ENCODE measurements at places on chromosomes 6 and 20.
A peak's percentile ranks its signal among the peaks of the same experiment; 100 is the strongest.

DNA sequence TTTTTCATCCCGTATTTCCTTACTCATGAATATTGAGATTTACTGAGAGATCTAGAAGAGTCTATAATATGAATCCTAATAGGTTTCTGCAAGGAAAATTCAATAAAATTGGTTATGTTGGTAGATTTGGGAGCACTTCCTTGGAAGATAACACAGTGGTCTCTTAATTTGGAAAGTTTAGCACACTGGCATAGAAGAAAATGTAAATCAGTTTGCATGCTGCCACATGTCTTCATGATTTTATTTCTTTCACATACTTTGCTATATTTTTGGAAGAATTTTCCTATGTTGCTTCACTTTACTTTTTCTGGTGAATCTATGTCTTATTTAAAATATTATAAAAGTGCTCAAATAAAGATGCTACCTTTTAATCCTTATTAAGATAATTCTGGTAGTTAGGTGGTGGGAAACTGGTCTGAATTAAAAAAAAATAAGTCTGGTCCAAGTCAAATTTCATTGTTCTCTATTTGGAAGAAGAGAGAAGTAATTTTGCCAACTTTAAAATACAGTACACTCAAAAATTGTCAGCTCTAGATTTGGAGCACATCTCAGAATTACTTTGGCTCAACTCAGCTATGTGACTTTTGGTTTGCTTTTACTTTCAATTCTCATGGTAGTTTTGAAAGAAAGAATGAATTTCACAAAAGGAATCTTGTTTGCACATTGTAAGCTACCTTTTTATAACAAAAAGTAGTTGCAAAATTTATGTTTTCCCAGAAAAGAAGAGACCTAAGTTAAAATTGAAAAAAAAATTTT, 197.3 kb downstream of the CENPW start:
- no peak for DNase-seq

GRCh38 chr6:53532942-53533341, 12.0 kb downstream of the GCLC start:
- no peak for DNase-seq

DNA sequence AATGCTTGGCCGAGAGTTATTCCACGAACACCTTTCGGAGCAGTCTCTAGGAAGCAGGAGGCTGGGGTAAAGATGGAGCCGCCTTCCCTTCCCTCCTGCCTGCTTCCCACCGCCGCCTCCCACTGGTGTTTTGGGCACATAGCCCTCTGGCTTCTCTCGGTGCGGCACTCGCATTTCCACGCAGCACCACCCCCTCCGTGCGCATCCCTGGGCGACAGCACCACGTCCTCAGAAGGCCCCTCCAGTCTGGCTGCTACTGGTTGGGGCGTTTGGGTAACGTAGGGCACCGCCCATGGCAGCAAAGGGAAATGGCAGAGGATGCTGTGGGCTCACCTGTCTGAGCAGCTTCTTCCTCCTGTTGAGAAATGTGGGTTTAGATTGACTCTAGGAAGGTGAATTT, 2.4 kb downstream of the COL20A1 start:
- no peak for DNase-seq

GRCh38 chr20:20003031-20003954, 13.9 kb upstream of the NAA20 start:
- DNase-seq = peak; percentile 62

DNA sequence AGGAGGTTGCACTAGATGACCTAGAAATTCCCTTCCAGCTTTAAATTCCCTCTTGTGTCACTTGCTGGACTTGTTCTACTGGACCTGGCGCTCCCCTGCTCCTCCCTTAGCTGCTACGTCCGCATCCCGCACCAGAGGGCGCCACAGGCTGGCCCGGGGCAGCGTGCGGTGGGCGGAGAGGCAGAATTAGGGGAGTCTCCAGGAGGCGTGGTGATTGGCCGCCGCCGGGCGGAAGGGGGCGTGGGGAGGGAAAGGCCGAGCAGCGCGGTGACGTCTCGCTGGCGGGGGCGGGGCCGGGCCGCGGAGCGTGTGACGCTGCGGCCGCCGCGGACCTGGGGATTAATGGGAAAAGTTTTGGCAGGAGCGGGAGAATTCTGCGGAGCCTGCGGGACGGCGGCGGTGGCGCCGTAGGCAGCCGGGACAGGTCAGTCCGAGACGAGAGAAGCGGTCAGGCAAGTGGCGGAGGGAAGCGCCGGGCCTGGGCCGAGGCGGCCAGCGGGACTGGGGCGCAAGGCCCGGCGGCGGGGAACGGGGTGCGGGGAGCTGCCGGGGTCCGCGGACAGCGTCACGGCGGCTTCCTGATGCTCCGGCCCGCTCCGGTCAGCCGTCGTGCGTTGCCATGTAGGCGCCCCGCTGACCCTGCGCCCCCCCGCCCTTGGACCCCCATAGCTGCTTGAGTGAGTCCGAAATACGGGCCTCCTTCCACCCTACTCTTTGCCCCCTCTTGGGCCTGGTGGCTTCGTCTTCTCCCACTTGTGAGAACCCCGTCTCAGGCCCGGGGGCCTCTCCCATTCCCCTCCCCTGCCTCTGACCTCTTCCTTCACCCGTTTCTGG, at the start of gene PPARD:
Gene PPARD (plus strand): TSS at position 301 of the 834 bp plus-strand sequence. CDS start 68,530 bp downstream, outside the sequence.
- peak; percentile 93 for DNase-seq

- DNase-seq = peak; percentile 47
These were observed 277.3 kb downstream of the ZNF217 start for GRCh38 chr20:53316206-53316937.

- DNase-seq = no peak
These were observed 54.2 kb upstream of the MAFB start for GRCh38 chr20:40743141-40743775.

DNA sequence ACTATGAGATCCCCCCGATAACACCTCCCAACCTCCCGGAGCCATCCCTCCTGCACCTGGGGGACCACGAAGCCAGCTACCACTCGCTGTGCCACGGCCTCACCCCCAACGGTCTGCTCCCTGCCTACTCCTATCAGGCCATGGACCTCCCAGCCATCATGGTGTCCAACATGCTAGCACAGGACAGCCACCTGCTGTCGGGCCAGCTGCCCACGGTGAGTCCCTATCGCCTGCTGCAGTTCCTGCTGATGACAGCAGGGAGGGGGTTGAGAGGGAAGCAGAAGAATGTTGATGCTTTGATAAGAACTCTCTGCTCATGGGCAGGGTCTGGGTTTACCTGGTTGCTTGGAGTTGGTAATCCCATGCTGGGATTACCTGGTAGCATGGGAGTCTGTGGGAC, 91.9 kb downstream of the TOX2 start:
- no peak for DNase-seq

GRCh38 chr6:54802775-54803634, 43.6 kb upstream of the FAM83B start:
- DNase-seq = peak; percentile 80

DNA sequence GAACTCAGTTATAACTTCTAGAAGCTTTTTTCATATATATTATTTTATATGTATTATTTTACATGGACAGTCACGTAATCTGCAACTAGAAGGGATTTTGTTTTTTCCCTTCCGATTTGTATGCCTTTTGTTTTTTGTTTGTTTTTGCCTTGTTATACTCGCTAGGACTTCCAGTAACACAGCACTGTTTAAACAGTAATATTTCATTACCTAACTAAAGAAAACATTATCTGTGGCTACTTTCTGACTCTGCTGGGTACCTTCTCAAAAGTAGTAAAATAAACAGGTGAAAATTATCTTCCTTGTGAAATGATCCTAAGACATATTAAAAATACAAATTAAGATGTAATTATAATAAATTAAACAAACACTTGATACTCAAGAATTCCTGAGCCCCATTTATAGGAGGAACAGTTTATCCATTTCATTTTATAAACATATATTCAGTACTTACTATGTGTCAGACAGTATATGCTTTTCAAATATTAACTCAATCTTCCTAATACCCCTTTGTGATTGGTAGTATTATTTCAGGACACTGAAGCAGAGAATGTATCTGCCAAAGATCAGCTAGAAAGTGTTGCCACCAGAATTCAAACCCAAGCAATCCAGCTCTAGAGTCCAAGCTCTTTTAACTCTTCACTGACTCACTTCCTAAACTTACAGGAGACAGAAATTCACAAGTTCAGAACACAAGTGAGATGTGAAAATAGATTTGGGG, 65.3 kb downstream of the MAP3K5 start:
- no peak for DNase-seq

DNA sequence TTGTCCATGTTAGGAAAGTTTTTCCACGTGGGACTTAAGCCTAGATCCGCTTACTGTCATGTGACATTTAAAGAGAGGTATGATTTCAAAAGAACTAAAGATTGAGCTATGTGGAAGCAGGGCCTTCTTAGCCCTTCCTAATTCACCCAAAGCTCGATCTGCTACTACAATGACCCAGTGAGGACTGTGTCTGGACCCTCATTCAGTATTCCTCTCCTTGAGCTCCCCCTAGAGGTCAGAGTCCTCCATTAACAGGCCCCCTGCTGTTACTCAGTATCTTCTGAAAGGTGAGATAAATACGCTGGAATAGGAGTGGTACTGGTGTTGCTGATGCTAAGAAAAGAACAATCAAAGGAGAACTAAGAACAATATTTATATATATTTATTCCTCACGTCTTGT, 414.0 kb downstream of the GJA1 start:
- peak; percentile 84 for DNase-seq

- DNase-seq = no peak
These were observed 111.3 kb downstream of the BCKDHB start for GRCh38 chr6:80217794-80218193.

GRCh38 chr6:72182337-72183246, 296.2 kb downstream of the RIMS1 start:
- DNase-seq = peak; percentile 60

DNA sequence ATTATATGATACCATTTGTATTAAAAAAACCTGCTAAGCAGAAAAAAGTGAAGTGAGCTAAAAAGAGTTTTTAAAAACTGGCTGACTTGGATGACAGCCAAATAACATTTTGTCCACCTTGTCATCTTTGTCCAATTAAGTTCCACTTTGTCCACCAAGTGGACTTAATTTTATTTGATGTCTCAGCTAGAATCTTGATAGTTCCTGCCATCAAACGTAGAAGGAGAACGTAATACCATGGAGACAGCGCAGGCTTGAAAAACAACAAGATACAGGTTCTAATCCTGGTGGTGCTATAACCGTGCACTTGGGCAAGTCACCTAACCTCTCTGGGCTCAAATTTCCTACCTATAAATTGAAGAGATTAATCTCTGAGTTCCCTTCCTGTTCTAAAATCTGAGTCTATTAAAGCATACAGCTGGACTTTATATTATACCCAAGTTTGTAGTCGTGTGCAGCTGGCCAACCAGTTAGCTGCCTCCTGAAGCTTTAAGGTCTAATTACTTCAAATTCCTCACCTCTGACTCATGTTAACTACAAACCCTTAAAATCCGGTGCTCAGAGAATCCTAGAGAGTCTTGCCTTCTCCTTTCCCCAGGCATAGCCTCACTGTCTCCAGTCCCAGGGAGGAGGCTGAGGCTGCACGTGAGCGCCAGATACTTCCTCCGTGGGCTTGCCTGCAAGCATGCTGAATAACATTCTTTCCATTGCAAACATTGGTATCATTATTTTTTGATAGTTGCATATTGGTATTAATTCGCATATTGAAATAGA, 16.8 kb downstream of the TMEM244 start:
- peak; percentile 83 for DNase-seq

DNA sequence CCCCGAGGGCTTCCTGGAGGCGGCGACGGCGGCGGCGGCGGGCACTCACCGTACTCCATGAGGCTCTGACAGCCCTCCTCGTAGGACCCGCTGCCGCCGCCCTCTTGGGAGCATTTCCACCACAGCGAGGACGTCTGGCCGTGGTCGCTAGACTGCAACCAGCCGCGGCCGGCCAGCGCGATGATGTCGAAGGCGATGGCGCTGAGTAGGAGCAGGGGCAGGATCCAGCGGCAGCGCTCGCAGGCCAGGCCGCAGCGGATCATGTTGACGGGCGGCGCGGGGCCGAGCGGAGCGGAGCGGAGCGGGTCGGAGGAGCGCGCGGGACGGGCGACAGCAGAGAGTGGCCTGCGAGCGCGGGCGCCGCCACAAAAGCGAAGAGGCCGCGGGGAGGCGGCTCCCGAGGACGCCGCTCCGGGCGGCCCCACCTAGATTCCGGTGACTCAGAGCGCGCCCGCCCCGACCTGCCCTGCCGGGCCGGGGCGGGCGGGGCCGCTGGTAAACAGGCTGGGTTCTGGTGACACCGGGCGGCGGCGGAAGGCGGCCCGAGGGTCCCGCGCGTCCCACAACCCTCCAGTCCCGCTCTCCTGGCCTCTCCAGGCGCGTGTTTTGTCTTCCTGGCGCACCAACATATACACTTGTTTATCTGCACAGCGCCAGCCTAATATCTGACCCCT, at the start of gene PERP:
Gene PERP (minus strand): TSS at position 342 of the 674 bp plus-strand sequence. CDS start 79 bp downstream, at position 263.
- DNase-seq = peak; percentile 56

- no peak for DNase-seq
These were observed 217.3 kb upstream of the TENT5A start for GRCh38 chr6:81969814-81970213.

- no peak for DNase-seq
These were observed 36.2 kb upstream of the IL17A start for GRCh38 chr6:52149949-52150348.

GRCh38 chr6:116229287-116229913, 24.5 kb downstream of the TSPYL4 start:
- peak; percentile 96 for DNase-seq

DNA sequence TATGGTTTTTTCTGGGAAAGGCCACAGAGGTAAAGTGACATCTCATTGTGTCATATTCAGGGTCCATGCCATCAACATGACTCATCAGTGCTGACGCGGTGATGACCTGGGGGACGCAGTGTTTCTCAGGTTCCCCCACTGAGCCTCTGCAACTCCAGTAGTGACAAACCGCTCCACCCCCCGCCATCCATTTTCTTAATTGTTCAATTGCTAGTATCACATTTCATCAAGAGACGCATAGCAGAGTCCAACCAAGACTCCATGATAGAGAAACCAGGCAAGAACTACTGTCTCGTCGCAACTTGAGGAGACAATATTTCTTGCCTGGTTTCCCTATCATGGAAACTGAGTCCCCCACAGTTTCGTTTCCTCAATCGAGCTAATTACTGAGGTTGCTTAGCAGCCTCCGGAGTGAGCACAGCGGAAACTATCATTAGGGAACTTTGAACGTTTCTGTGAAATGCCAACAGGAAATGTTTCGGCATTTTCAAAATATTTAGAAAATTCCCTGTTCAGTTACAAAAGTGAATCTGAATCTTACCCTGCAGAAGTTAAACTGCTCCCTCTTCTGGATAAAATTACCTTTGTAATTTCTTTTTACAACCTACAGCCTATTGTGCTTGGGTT, 12.2 kb upstream of the SERPINB1 start:
- peak; percentile 72 for DNase-seq

DNA sequence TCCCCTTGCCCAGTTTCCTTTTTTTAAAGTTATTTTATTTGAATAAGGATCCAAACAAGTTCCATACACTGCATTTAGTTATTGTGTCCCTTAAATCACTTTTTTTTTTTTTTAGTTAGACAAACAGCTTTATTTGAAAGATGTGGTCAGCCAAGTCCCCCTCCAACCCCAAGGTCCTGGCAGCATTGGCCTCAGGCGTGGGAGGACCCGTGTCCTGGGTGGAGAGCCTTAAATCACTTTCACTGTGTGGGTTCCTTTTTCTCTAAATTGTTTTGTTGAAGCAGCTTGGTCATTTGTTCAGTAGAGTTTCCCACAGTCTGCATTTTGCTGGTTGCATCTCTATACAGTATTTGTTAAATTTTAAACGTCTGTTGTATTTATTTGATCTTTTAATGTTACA, 5.2 kb upstream of the TBCC start:
- no peak for DNase-seq

- no peak for DNase-seq
These were observed 3.2 kb upstream of the PLEKHG1 start for GRCh38 chr6:150596439-150596838.
